Forelimb muscle (tissue), 1 donor: ENCODE measurements at places on chromosomes 1 and 21. TPM values are rescaled to one million over a fixed set of nuclear protein-coding genes. Genes with fewer than 3 reads are reported as not detected.

GRCh38 chr1:179509384-179509783 is 66.4 kb downstream of the NPHS2 start:
- DNase-seq: no peak

GRCh38 chr1:189708674-189709073 is 769.0 kb downstream of the BRINP3 start:
- DNase-seq: no peak

GRCh38 chr1:111733992-111734341 is 5.2 kb downstream of the INKA2 start:
- DNase-seq: no peak

GRCh38 chr1:11541956-11542355 is 63.0 kb downstream of the DISP3 start:
- no peak for DNase-seq

GRCh38 chr1:75796376-75797272 is at the start of gene MSH4:
Gene MSH4, plus strand, starts transcription at chr1:75796882. Its CDS starts 104 bp downstream, at chr1:75796986.
- DNase-seq: no peak

DNA sequence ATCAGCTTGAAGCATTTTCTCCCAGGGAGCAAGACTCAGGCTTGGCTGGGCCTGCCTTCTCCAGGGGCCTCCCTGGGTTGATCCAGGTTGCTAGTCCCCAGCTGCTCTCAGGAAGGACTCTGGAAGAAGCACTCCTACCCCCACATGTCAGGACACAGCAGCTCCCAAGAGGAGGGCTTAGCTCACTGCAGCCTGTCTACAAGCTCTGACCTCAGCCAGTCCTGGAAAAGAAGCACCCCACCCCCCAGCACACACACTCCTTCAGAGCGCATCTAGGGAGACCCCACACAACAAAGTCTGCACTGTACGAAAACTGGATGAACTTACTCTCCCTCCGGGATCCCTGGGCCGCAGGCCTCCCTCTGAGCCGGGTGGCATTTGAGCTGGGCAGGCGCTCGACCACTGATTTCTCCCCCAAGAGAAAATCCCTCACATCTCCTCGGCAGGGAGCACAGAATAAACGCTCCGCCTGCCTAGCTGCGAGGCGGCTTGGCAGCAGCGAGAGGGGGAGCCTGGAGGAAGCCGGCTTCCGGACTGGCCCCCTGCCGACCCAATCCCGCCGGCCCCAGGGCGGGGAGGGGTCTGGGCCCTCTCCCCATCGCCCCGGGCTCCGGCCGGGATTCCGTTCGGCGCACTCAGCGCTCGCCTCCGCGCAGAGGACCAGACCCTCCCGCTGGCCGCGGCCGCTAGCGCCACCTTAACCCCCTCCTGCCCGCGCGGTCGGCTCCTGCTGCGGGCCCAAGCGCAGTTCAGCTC is at the start of gene KCNA2:
Gene KCNA2 (minus strand): TSS at position 458 of the 756 bp plus-strand sequence. CDS start 1,576 bp downstream, outside the sequence.
- no peak for DNase-seq

DNA sequence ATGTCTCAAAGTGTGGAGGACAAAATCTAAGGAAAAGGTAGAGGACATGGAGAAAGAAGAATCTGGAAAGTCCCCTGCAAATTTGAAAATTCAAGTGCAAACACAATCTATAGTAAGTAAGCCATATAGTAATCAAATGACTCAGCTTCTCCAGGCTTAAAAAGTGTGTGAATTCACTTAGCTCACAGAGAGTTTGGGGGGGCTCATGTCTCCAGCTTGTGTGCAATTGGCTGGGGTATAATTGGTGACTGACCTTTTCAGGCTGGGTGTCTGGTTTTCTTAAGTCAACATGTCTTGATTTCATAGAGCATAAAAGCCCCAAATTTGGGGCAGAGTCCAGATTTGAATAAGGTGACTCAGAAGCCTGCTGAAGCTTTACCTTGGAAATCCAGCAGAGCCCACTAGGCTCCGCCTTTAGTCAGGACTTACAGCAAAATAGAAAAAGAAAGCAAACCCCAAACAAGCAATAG is 8.6 kb downstream of the CLDN14 start:
- DNase-seq: no peak

DNA sequence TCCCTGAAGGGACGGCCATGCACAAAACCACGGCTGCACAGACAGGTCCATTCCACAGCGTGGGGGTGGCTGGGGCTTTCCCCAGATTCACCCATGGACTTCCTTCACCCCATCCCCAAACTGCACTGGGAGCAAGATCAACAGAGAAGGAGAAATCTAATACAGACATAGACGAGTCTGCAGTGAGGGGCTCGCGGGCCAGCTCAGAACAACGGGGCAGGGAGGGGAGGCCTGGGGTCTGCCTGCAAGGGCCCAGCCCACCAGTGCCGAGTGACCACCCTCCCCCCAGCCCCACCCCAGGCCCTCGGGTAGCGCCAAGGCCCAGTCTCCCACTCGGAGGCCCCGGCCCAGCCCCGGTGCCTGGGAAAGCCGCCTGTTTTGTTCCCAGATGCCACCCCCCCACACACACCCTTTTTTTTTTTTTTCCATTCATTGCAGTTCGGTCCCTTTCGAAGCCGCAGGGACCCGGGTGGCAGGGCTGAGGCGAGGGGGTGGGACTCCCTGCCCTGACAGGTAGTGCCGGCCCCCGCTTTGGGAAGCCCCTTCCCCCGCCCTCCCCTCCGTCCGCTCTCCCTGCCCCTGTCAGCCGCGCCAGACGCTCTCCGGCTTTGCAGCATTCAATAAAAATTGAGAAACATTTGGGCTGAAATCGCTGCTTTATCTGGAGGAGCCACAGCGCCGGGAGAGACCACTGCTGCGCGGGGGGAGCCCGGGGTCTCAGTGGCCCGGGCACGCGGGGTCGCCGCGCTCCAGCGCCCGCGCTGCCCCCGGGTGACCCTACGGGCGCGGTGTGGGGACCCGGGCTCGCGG is 543 bp upstream of the EPHB2 start:
- no peak for DNase-seq

GRCh38 chr1:209342441-209343175 is 240.9 kb upstream of the CAMK1G start:
- DNase-seq: no peak

DNA sequence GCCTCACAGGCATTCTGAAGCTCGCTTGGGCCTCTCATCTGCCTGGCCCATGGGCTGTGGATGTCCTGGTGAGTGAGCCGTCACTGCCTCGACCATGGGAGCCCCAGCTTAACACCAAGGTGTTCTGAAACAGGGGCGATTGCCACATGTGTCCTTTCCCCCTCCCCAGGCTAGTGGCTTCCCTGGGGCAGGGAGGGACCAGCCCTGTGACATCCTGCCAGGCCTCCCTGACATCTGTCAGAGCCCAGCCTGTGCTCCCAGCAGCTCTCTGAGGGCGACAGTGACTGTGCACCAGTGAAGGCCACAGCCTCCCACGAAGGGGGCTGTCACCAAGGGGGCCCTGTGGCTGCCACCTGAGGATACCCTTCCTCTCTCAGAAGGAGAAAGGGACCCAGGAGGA is 35.9 kb upstream of the CCDC27 start:
- DNase-seq: no peak

- DNase-seq: no peak
These were observed 7.9 kb upstream of the NBPF1 start for GRCh38 chr1:16621300-16621658.

GRCh38 chr1:1364266-1364665 is 5.9 kb upstream of the MXRA8 start:
- DNase-seq: no peak

GRCh38 chr1:170730438-170730837 is 66.5 kb downstream of the PRRX1 start:
- DNase-seq: no peak

DNA sequence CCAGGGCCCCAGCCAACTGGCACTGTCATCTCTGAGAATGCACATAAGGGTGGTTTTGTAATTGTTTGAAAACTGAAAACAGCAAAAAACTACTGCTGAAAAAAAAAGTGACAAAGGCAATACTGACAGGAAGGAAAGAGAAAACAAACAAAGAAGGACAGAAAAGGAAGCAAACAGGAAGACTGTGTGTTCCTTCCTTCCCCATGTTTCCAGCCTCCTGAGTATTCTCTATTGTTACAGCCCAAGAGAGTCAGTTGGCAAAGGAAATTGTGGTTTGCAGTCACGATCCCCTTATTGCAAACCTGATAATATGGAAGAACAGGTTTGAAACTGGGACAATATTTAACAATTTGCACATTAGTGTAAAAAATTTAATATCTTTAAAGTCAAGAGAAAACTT is 1177.6 kb downstream of the PLA2G4A start:
- DNase-seq: no peak

GRCh38 chr1:164565357-164565756 is 6.4 kb downstream of the PBX1 start:
- DNase-seq: no peak

- DNase-seq: no peak
These were observed 61.6 kb upstream of the ADARB1 start for GRCh38 chr21:45012662-45013259.

DNA sequence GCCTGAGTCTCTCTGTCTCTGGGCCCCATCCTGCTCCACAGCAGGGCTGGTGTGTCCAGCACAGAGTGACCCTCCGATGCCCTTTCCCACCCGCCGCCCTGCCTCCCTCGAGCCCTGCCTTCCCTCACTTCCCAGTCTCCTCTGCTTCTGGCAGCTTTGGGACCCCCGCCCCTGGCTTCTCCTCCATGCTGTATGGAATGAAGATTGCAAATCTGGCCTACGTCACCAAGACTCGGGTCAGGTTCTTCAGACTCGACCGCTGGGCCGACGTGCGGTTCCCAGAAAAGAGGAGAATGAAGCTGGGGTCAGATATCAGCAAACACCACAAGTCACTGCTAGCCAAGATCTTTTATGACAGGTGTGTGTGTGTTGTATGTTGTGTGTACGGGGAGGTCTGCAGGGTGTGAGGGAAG is 14.3 kb downstream of the MOV10 start:
- DNase-seq: peak; percentile 38

GRCh38 chr21:35197992-35198431 is 148.9 kb upstream of the RUNX1 start:
- DNase-seq: no peak

DNA sequence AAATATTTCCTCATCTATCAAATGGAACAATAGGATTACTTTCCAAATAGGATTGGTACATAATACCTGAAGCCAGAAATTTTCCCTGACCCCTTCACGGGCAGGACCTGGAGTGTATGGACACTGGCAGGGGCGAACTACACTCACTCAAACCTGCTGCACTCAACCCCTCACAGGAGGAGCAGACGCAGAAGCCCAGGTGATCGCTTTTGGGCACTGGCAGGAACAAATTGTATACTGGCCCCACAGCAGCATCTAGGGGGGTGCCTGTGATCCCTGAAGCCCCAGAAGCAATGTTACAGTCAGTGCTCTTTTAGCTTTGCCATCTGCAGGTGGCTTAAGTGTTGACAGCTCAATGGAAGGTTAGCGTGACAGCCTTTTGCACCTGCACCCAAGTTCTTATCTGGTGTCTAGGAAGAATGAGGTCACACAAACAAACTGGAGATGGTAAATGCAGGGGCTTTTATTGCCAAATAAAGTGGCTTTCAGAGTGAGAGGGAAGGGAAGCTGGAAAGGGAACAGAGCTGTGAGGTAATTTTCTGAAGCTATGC is 199.2 kb upstream of the NEGR1 start:
- DNase-seq: no peak

- peak; percentile 68 for DNase-seq
These were observed at the start of gene EVA1B for GRCh38 chr1:36323636-36324352. Gene EVA1B, minus strand, starts transcription at chr1:36323645. Its CDS starts 608 bp downstream, at chr1:36323037.

- DNase-seq: no peak
These were observed 15.1 kb downstream of the IFI44 start for GRCh38 chr1:78664763-78665162.

- DNase-seq: no peak
These were observed 1.3 kb upstream of the XKR8 start for GRCh38 chr1:27958513-27958912.

PEAR1 gene
- 21.1 TPM for polyA plus RNA-seq

OR2T2 gene
- not detected for polyA plus RNA-seq

C1orf87 gene
- polyA plus RNA-seq: 0.80 TPM

CYP4A11 gene
- polyA plus RNA-seq: not detected

SIM2 gene
- polyA plus RNA-seq: 2.9 TPM

RUNX1 gene
- 5.3 TPM for polyA plus RNA-seq

FCRL1 gene
- polyA plus RNA-seq: 0.25 TPM

TAS1R3 gene
- polyA plus RNA-seq: 3.3 TPM

CNIH3 gene
- 2.2 TPM for polyA plus RNA-seq

FAM177B gene
- polyA plus RNA-seq: 0.25 TPM

ANGPTL3 gene
- 0.30 TPM for polyA plus RNA-seq

ZNF697 gene
- polyA plus RNA-seq: 11.6 TPM

FMO5 gene
- polyA plus RNA-seq: 2.7 TPM

SPRR2B gene
- polyA plus RNA-seq: not detected

FCRL2 gene
- 0.11 TPM for polyA plus RNA-seq

MSH4 gene
- polyA plus RNA-seq: 0.33 TPM
